ENCODE measurements at places on chromosomes 7 and 10.
A peak's percentile ranks its signal among the peaks of the same experiment; 100 is the strongest.

GRCh38 chr7:88322151-88322550 lies 15.5 kb upstream of the STEAP4 start:
- no peak for ATAC-seq

- ATAC-seq: peak; percentile 31
These were observed 148.5 kb downstream of the KIAA1217 start for GRCh38 chr10:24357344-24358004.

DNA sequence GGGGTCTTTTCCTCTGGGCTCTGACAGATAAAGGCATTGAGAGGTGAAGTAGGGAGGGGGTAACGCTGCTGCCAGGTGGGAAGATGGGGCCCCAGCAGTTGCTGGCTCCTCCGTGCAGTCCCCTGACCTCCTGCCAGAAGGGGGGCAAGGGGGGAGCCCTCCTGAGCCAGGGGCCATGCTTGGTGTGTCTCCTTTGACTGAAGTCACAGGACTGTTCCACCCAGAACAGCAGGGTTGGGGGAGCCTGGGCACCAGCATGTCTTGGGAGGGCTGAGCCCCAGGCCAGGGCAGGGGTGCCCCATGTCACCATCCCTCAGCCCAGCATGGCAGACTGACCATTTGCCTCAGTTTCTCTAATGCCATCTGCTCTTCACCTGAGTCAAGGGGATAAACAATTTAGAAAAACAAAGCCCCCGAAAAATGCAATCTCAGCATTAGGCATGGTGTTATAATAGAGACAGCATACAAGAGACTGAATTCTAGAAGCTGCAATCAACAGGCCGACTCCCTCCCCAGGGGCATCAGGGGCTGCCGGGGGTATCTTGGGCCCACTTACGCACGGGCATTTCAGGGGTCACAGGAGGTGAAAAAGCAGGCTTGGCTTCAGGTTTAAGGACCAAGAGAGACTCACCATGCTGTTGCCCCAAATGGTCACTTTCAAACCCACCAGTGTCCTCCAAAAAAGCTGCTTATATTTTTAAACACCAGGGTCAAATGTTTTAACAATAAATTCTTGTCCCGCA lies 108.6 kb upstream of the GPR26 start:
- ATAC-seq: no peak

GRCh38 chr7:88091988-88092675 lies 127.7 kb downstream of the SRI start:
- ATAC-seq: no peak

DNA sequence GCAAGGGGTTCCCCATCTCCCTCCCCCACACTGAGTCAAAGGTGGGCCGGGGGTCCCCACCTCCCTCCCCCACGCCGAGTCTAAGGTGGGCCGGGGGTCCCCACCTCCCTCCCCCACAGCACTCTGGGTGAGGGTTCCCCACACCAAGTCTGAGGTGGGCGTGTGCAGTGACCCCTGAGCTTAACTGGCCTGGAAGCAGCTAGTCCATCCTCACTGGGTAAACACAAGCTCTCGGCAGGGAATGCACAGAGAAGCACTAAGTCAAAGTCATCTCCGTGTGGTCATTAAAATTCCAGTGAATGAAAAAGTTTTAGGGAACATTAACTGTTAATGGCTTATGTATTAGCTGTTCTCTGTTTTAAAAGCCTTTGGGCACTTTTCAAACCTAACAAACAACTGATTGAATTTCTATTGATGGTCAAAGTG lies 43.7 kb upstream of the PRKAR1B start:
- peak; percentile 24 for ATAC-seq

DNA sequence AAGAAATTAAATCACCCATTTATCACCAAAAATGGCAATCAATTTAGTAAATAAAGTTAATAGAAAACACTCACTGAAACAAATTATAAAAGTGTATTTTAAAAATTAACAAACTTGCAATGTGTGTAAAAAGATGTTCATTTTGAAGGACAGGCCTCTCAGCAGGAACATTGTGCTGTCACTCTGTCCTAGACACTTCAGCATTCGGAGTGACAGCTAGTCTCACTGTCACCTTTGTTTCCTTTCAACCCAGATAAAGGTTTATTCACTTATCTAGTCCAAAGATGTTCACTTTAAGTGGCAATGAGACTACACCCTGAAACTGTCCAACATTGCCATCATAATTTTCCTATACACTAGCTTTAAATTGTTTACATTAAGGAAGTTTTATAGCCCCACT lies 91.9 kb upstream of the PLXDC2 start:
- ATAC-seq: no peak

DNA sequence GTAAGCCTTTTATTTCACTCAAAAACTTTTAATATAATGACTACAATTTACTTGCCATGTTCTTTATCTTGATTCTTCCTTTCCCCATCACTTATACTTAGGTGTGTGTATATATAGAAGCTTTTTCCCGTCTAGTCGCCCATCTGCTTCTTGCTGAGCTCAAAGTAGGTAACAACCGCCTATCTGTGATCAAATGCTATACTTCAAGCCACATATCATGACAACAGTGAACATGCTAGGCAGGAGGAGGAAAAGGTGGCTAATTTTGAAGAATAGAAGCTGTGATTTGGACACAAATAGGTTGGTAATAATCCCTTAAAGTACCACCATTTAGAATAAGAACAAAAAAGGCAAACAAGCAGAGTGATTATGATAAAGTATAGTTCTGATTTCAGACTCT lies 367.3 kb upstream of the CHRM2 start:
- no peak for ATAC-seq
